Endodermal cell (in vitro differentiated cells): ENCODE measurements at places on chromosomes 7 and 10. TPM values are rescaled to one million over a fixed set of nuclear protein-coding genes. Genes with fewer than 3 reads are reported as not detected.

GRCh38 chr7:121505021-121505420, 108.9 kb upstream of the FAM3C start:
- no peaks in the 10 kb centered on the region for H3K27me3 ChIP-seq
- DNase-seq, result no peak

- no peak overlapping the region for H3K27ac ChIP-seq
- peaks cover 18% of the 10 kb centered on the region for H3K27me3 ChIP-seq
- no peaks in the 10 kb centered on the region for H3K4me1 ChIP-seq
- no peak for DNase-seq
Observed at GRCh38 chr7:38973760-38974159, 3.9 kb upstream of the POU6F2 start.

- DNase-seq, result peak; percentile 36
- no peak overlapping the region for H3K27ac ChIP-seq
- H3K36me3 ChIP-seq, result no peaks in the 10 kb centered on the region
- no peaks in the 10 kb centered on the region for H3K4me1 ChIP-seq
Observed at GRCh38 chr7:45215601-45216062, 58.0 kb downstream of the RAMP3 start.

DNA sequence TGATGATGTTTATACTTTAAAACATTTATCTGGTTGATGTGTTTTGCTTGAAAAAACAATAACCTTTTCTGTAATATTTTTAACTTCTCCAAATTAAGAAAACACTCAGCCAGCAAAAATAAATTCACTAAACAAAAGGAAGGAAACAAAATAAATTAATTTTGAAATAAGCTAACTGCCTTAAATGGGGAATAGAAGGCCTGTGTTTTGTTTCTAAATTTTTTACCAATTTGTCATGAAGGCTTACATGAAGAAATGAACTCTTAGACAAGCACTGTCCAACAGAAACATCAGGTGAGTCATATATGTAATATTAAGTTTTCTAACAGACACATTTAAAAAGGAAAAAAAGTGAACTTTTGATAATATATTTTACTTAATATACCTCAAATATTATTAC, 68.5 kb downstream of the LRRN3 start:
- no peaks in the 10 kb centered on the region for H3K27me3 ChIP-seq
- no peak for DNase-seq
- H3K4me3 ChIP-seq, result no peak overlapping the region
- H3K4me1 ChIP-seq, result no peaks in the 10 kb centered on the region

DNA sequence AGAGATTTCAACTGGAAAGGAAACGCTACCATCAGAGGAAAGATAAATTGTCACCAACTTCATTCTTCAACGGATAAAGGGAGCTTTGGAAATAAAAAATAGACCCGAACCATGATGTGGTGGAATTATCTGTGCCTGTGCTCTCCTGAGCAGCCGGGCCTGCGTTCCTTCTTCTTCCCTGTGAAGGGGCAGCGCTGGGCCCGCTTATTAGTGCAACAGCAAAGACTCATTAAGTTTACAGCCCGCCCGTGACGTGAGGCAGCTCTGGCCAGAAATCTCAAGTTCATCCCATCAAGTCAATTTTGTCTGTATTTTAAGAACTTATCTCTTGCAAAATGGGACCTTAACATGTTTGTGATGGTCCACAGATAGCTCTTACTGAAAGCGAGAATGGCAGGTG, 193.7 kb downstream of the ADARB2 start:
- H3K4me1 ChIP-seq, result no peaks in the 10 kb centered on the region
- no peaks in the 10 kb centered on the region for H3K36me3 ChIP-seq
- H3K4me3 ChIP-seq, result no peak overlapping the region

NRCAM gene
- total RNA-seq, result 10.3 and 17.9 TPM in 2 replicates
